ENCODE measurements at places on chromosomes 16 and 17.

GRCh38 chr17:17740615-17741348, 59.5 kb downstream of the RAI1 start:
- DNase-seq, result no peak

- no peak for DNase-seq
These were observed 48.1 kb downstream of the HLF start for GRCh38 chr17:55312852-55313251.

DNA sequence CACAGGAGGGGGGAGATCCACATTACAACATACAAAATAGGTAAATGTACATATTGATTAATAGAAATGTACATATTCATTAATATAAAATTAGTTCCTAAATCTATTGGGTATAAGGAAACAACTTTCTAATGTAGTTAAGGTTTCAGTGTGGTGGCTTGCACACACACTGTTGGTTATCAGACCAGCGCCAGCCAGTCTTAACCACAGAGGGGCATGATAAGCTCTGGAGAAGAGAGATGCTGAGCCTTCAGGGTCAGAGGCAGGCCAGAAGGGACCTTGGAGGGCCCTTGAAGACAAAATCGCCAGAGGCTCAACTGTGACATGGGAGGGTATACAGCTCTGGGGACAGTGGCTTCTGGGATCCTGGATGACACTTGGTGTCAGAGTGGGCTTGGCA, 10.9 kb upstream of the ZFP90 start:
- DNase-seq, result no peak

DNA sequence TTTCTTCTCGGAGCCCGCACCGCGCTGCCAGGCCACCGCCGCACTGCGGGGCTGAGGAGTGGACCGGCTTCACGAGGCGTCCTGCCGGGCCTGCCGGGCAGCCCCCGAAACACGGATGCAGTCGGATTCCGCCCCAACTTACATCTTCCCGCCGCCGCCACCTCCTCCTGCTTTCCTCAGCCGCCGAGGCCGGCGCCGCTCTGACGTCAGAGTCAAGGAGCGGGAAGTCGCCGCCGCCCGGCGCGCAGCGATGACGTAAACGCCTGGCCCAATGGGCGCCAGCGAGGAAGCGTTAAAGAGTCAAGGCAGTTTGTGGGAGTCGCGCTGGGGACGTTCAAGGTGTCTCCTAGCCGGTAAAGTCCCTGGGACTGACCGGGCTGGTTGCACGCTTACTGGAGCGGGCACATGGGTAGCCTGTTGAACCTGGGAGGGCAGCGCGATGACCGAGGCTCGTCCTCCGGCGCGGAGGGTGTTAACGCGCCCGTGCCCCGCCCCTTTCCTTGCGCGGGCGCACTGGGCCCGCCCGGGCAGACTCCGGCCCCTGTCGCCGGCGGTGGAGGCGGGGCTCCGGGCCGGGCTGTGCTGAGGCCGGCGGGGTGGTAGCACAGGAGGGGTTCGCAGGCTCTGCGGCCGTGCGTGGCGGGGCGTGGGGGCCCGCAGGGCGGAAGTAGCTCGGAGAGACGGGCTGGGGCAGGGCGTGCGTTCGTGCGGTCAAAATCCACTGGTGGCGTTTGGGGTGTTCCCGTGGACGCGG, at the start of gene RNPS1:
Gene RNPS1, minus strand, starts transcription at position 214 of the 754 bp plus-strand sequence. CDS start 3,483 bp downstream, outside the sequence.
- peak; percentile 96 for DNase-seq

DNA sequence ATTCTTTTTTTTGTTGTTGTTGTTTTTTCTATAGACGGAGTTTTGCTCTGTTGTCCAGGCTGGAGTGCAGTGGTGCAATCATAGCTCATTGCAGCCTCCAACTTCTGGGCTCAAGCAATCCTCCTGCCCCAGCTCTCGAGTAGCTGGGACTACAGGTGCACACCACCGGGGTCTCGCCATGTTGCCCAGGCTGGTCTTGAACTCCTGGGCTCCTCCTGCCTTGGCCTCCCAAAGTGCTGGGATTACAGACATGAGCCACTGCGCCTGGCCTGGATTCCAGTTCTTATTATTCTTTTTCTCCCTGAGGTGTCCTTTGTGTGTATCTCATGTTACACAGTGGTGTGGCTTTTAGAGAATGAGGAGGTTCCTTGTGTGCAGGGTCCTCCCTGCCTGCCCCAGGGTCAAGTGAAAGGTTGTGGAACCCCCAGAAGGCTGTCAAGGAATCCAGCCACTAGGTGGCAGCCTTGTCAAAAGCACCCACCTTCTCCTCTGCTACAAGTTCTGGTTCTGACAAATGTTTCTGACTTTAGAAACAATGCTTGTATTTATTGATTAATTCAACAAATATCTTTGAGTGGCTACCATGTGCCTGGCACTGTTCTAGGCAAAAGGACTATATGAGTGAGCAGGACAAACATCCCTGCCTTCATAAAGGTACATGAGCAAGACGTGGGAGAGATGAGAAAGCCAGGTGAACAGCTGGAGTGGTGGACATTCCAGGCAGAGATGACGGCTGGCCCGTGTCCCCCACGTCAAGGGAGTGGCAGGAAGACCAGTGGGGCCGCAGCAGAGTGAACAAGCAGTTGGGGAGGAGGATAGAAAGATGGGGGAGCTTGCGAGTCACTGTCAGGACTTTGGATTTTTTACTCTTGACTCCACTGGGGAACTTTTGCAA, 112.4 kb downstream of the SPECC1 start:
- peak; percentile 67 for DNase-seq

DNA sequence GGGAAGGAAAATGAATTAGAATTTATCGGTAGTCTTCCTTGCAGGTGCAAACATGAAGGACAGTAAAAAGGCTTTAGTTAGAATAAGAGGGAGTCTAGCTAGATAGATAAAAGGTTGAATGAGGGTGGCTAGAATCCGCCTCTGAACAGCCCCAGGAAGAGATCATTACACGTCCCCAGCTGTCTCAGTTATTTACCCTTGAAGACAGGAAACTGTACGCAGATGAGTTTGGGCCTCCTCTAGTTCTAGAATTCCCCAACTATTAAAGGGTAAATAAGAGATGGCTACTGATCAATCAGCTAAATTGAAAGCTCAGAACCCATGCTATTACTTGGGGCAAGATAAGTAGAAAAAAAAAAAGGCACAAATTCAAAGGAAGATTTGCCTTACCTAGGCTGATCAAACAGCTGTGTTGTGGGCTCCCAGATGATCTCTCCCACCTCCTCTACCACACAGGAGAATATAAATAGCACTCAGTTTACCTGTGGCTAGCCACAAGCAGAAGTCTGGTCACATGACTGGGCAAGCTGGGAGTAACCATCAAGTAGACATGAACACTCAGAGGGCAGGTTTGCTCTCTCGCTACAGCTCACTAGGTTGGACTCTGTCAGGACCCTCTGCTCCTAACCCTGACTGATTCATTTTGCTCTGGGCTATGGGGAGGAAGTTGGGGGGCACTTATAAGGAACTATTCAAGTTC, 17.0 kb downstream of the FAM117A start:
- DNase-seq, result no peak

GRCh38 chr16:55836158-55836611, 3.3 kb upstream of the CES1 start:
- DNase-seq, result no peak

- no peak for DNase-seq
These were observed 615.6 kb upstream of the SOX9 start for GRCh38 chr17:71505200-71505599.

GRCh38 chr17:33049781-33050414, 58.3 kb downstream of the SPACA3 start:
- peak; percentile 62 for DNase-seq

- peak; percentile 71 for DNase-seq
These were observed 92.3 kb downstream of the PITPNC1 start for GRCh38 chr17:67469208-67469980.

GRCh38 chr16:84950906-84951305, 60.4 kb downstream of the ZDHHC7 start:
- no peak for DNase-seq

- no peak for DNase-seq
These were observed 221.7 kb upstream of the CDH11 start for GRCh38 chr16:65343556-65343955.

GRCh38 chr17:30532871-30533270, 55.7 kb downstream of the GOSR1 start:
- DNase-seq, result no peak

- peak; percentile 30 for DNase-seq
These were observed 9.1 kb downstream of the FOXK2 start for GRCh38 chr17:82528484-82529265.

Data from fibroblast of pulmonary artery (primary cell).